GM04504 (cell line): ENCODE measurements at places on chromosomes 11 and 22.

GRCh38 chr22:48393885-48394284 lies 1433.8 kb downstream of the BRD1 start:
- no peak for DNase-seq

DNA sequence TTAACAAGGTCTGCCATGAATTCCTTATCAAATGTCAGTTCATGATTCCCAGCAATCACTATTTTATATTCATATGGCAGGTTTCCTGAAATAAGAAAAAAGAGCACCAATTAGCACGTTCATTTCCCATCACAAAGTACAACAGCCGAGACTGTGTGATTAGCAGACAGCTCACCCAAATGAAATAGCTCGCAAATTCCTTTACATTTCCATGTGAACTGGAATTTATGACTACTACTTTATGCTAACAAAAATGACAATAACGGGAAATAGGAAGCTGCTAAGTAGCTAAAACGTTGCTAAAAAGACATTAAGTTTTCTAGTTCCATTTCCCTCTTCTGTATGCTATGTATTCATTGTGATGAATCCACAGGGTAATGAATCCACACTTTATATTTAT lies 90.7 kb downstream of the MPPED2 start:
- DNase-seq = no peak

DNA sequence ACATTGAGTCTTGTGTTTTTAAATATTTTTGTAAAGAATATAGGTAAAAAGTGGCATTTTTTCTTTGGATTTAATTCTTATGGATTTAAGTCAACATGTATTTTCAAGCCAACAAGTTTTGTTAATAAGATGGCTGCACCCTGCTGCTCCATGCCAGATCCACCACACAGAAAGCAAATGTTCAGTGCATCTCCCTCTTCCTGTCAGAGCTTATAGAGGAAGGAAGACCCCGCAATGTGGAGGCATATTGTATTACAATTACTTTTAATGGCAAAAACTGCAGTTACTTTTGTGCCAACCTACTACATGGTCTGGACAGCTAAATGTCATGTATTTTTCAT lies 333 bp upstream of the CD3E start:
- DNase-seq = no peak

DNA sequence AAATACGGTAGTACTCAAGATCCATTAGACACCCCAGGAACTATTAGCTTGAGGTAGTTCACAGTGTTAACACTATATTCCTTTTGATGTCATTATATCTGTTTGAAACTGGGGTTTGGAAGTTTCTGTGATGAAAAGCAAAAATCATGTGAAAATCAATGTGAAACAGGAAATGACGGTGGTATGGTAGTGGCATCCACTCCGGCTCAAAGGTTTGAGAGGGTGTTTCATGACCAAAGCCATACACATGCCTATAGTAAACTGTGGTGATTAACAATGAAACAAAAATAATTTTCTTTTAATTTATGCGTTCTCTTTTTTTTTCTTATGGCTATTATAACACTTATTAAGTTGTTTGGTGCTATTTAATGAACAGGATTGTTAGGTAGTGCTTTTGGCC lies 10.9 kb downstream of the RAB38 start:
- no peak for DNase-seq

DNA sequence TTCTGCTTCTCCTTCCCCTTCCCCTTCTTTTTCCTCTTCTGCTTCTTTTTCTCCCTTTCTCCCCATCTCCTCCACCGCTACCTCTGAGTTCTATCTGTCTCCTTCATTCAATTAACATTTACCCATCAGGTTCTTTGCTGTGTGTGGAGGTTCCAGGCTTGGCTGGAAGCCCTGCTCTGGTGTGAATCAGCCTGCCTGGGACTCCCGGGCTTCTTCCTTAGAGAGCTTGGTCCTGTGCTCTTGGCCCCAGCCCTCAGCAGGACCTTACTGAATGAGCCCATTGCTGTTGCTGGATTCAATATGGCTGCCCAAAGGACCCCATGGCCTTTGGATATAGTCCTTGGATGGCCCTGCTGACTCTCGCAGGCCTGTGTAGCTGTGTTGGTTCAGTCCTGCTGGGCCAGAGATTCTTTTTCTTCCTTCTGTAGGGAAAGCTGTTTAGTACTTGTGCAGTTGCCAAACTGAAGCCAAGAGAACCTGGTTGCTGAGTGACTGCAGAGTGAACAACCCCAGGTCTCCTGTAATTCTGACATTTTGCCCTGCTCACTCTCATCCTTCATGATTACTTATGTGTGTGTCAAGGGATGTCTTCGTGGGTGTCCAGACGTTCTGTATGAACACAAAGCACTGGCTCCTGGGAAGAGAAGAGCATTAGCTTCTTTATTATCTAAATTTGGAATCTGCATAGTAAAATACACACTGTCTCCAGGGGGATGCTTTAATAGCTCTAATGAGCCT lies 81.0 kb upstream of the ZBED5 start:
- no peak for DNase-seq

DNA sequence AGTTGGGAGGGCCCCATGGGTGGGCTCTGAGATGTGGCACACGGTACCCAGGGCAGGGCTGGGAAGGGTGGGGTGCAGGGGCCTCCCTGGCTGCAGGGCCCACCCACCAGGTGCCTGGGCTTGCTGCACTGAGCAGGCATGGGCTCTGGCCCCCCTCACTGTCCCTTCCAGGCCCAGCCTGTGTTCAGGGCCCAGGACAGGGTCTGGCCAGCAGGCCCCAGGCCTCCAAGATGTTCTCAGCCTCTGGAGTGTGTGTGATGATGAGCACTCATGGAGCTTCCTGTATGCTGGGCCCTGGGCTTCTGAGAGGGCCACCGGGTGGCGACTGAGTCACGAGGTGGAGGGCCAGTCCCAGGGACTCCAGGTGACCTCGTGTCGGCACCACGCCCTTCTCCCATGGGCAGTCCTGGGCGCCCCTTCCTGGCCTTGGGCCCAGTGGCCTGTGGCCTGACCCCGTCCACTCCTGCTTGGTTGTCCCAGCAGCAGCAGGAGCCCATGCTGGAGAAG lies 55.9 kb upstream of the CCDC188 start:
- DNase-seq = no peak

- DNase-seq = no peak
Observed at GRCh38 chr22:22553735-22554586, 5.1 kb downstream of the PRAME start.

DNA sequence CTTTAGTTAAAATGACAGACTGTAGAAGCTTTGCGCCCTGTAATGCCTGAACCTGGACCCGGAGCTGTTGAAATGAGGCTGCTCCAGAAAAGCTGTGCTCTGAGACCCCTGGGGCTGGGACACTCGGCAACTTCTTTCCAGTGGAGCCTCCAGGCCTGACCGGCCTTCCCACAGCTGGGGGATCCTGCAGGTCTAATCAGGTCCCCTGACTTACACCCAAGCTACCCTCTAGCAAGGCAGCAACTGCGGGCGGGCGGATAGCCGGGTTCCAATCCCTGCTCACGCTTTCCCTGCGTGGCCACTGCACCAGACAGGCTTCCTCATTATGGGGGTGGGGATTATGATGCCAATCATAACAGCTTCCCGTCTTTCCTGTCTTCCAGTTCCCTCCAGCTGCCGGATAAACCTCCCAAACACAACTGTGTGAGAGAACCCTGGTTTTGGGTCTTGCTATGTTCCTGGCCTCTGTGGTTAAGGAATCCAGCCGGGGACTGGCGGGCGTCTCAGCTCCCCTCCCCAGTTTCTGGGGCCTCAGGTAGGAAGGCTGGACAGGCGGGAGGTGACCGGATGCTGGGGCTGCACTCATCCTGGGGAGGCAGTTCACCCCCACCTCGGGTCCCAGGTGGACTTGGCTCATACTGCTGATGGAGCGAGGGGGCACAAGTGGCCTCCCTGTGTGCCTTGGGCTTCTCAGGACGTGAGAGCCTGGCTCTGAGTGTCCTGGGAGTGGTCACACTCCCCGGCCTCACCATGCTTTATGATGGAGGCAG lies 38.6 kb downstream of the PARVG start:
- DNase-seq = no peak

GRCh38 chr11:111759778-111760407 lies 6.3 kb downstream of the PPP2R1B start:
- no peak for DNase-seq

- DNase-seq = no peak
Observed at GRCh38 chr11:81222491-81222890, 1511.2 kb downstream of the FAM181B start.

GRCh38 chr22:29733362-29734201 lies 13.8 kb downstream of the CABP7 start:
- DNase-seq = no peak

DNA sequence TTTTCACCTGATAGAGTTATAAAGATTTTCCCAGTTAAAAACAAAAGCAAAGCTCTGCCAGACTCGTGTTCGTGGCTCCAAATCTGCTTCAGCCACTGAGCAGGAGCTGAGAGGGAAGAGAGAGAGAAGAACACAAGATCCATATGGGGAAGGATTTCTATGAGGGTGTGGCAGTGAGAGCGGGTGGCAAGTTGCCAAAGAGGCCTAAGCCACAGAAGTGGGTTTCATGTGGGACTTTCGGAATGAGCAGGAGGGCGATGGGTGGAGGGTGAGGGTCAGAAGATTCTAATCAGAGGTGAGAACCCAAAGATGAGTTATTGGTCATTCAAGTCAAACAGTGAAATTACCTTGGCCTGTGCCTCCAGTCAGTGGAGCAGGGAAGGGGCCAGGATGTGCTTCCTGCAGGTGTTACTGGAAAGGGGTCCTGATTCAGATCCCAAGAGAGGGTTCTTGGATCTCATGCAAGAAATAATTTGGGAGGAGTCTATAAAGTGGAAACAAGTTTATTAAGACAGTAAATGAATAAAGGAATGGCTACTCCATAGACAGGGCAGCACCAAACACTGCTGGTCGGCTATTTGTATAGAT lies 40.5 kb upstream of the TOP3B start:
- no peak for DNase-seq

- peak; percentile 94 for DNase-seq
Observed at GRCh38 chr11:122197066-122197987, 81.3 kb upstream of the BLID start.

DNA sequence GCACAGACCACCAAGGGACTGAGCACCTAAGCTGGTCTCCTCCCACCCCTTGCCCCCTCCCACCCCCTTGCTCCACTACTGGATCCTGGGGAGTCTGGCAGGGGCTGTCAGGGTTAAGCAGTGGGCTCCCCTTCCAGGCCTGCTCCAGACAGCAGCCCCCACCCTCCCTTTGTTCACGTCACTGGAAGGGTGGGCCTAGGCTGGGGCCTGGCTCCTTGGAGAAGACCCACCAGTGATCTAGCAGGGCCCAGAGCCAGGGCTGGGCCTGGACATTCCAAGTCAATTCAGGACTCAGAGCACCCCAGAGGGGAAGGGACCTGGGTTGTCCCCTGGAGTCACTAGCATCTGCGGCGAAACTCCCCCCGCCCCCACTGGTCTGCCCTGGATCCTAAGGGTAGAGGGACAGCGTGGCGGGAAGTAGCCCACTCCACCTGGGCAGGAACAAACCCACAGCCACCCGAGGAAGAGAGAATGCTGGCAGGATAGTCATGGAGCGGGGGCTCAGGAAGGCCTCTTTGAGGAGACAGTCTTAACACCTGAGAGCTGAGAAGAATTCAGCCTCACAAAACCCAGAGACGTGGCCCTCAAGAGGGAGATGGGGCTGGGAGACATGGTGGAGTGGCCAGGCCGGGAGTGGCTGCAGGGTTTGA lies 45.8 kb downstream of the IGLL1 start:
- DNase-seq = no peak

- DNase-seq = no peak
Observed at GRCh38 chr11:118175993-118176777, at the start of gene SCN2B. TSS of gene SCN2B (minus strand) at chr11:118176639. CDS start at chr11:118176431, 208 bp downstream.

DNA sequence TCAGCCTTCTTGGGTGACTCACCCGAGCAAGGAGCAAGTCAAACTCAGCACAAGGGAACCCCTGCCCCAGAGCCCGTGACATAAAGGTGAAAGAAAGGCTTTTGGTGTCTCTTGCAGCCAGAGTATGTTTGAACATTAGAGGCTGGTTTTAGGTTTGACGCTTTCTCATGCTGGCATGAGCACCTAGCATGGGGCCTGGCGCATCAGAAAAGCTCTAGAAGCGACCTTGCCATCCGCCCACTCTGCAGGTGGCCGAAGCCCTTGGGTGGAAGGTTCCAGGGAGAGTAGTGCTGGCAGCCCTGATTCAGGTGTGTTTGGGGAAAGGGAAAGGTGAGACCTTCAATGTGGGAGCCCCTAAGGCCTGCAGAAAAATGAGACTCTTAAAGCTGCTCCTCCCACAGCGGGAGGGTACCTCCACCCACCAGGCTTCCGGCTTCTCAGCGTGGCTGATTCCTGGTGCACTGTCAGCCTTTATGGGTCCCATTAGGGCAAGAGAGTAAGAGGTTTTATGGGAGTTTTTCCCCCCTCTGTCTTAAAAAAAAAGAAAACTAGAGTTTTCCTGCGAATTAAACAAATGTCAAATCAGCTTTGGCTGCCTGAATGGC lies 88.4 kb downstream of the GRIK4 start:
- no peak for DNase-seq

DNA sequence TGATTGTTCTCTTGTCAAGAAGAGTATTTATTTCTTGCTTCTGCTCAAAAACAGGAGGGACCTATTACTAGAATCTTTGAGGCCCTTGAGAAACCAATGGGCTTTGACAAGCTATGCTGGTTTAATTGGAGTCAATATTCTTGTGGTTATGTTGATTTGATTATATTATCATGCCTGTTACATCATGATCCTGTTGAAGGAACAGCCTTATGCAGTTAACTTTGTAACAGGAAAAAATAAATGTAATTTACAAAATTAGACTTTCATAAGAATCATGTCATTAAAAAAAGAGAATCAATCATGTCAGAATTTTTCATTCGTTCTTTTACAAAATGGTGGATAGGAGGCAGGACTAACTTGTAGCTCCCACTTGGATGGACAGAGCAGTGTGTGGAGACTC lies 386.1 kb upstream of the DDI1 start:
- DNase-seq = no peak

DNA sequence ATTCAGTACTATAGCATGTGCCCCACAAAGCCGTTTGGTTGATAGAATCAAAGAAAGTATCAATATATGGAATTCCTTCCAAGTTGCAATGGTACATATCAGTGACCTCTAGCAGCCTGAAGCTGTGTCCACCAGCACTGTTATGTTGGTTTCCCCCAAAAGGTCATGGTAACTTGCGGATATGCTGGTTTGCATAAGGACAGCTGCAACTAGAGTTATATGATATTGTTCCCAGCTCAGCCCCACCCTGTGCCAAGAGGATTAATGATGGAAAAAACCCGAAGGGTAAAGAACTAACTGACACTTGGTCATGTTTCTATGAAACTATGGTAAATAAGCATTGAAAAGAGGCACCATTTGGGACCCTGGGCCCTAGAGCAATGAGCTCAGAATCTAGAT lies 93.5 kb downstream of the PDHX start:
- DNase-seq = no peak

GRCh38 chr11:15613251-15613650 lies 498.5 kb downstream of the INSC start:
- DNase-seq = no peak

GRCh38 chr22:43500792-43501785 lies 89.3 kb downstream of the MPPED1 start:
- DNase-seq = no peak

GRCh38 chr22:30880181-30880601 lies 88.4 kb downstream of the MORC2 start:
- DNase-seq = no peak

- DNase-seq = no peak
Observed at GRCh38 chr11:57974848-57975601, 48.7 kb upstream of the OR9Q1 start.
